ENCODE measurements at places on chromosomes 3 and 15. TPM values are rescaled to one million over a fixed set of nuclear protein-coding genes. Genes with fewer than 3 reads are reported as not detected.

The NANOGP8 gene
- polyA plus RNA-seq, result not detected

The SLC12A1 gene
- polyA plus RNA-seq, result not detected

The ADAMTS17 gene
- polyA plus RNA-seq, result not detected

GRCh38 chr3:159166899-159167586 lies 365.2 kb downstream of the MFSD1 start:
- no peak for DNase-seq
- no peaks in the 10 kb centered on the region for H3K27me3 ChIP-seq
- H3K36me3 ChIP-seq, result no peaks in the 10 kb centered on the region

DNA sequence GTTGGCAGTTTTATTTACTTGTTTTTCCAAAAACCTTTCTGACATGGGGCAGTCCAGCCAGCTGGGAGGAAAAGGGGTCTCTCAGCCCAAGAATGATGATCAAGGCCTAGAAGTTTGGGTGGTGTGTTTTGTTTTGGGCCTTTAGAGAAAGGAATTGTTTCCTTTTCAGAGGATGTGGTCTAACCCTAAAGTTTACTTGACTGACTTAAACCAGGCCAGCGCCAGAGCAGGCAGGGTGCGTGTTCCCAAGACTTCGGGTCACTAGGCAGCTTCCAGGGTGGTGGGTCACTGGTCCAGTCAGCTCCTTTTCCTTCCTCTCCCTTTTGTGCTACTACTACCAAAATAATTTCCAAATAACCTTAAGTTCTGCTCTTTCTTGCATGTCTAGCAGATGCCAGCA lies 4.9 kb downstream of the FLNB start:
- DNase-seq, result no peak
- no peaks in the 10 kb centered on the region for H3K36me3 ChIP-seq
- H3K27me3 ChIP-seq, result no peaks in the 10 kb centered on the region
- H3K4me1 ChIP-seq, result peaks cover 17% of the 10 kb centered on the region

- no peak overlapping the region for H3K4me3 ChIP-seq
- H3K27me3 ChIP-seq, result no peaks in the 10 kb centered on the region
- no peak for DNase-seq
- H3K36me3 ChIP-seq, result no peaks in the 10 kb centered on the region
Measured at GRCh38 chr3:149553781-149554451, 79.4 kb downstream of the TM4SF4 start.

DNA sequence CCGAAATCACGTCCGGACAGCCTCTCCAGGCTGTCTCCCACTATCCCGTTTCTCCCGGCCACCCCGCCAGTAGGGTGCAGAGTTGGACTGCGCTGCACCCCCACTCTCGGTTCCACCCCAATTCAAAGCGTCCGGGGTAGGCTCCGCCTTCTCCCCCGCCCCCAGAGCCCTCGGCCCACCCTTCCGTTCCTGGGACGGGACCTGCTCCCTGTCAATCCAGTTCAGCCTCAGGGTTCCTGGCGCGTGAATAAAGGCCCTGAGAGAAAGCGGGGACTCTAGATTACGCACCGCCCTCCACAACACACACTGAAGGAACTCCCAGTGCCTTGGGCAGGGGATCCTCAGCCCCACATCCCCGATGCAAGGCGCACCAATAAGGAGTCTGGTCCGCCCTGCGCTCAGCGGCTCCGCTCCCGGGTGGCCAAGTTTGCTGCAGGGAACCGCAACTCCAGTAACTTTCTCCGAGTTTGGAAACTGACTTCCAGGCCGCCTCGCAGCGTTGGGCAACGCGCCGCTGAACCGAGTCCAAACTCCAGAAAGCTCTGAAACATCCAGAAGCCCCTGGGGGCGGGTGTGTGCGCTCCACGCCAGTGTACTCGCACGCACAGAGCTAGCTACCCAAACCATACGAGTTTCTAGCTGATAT lies 1.9 kb downstream of the ADAMTS9 start:
- peaks cover 53% of the 10 kb centered on the region for H3K27me3 ChIP-seq
- no peak overlapping the region for H3K4me3 ChIP-seq
- H3K36me3 ChIP-seq, result peaks cover 24% of the 10 kb centered on the region
- no peak overlapping the region for H3K27ac ChIP-seq

GRCh38 chr3:44136421-44136820 lies 105.3 kb upstream of the TOPAZ1 start:
- no peak for DNase-seq
- H3K27ac ChIP-seq, result no peak overlapping the region
- H3K27me3 ChIP-seq, result peaks cover 31% of the 10 kb centered on the region
- no peaks in the 10 kb centered on the region for H3K4me1 ChIP-seq
- no peak overlapping the region for H3K4me3 ChIP-seq
- no peaks in the 10 kb centered on the region for H3K36me3 ChIP-seq

GRCh38 chr3:132289316-132289715 lies 27.9 kb upstream of the ACP3 start:
- H3K4me3 ChIP-seq, result no peak overlapping the region
- H3K27me3 ChIP-seq, result peaks cover 21% of the 10 kb centered on the region
- no peak for DNase-seq
- no peaks in the 10 kb centered on the region for H3K4me1 ChIP-seq
- H3K27ac ChIP-seq, result no peak overlapping the region

DNA sequence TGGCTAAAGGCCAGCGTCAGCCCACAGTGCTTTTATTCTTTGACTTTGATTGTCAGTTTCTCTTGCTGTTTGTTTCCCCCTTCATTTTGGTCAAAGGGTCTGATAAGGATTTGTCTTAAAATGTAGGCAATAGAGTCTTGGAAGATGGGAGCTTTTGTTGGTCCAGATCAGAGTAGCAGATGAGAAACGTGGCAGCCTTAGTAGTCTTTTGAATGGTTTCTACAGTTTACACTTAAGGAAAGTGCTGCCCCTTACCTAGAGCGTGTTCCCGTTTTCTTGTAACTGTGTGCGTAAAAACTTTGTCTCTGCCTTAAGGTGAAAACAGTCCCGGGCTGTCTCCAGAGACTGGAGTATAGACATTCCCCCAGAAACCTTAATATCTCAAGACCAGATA lies 630 bp downstream of the LXN start:
- H3K27me3 ChIP-seq, result no peaks in the 10 kb centered on the region
- peaks cover 13% of the 10 kb centered on the region for H3K36me3 ChIP-seq
- DNase-seq, result no peak
- no peak overlapping the region for H3K27ac ChIP-seq
- H3K4me1 ChIP-seq, result peaks cover 23% of the 10 kb centered on the region

Measured in naive B cell (primary cell).